ENCODE measurements at places on chromosomes 7 and 10.

DNA sequence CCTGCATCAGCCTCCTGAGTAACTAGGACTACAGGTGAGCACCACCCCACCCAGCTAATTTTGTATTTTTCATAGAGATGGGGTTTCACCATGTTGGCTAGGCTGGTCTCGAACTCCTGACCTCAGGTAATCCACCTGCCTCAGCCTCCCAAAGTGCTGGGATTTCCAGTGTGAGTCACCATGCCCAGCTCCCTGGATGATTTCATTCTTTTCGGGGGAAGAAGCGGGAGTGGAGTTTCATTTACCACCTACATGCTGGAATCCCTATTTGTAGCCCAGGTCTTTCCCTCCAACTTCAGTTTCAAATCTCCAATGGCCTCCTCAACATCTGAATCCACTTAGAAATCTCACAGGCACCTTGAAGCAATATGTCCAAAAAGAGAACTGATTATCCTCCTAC lies 2.9 kb upstream of the BTRC start:
- no peak for DNase-seq

DNA sequence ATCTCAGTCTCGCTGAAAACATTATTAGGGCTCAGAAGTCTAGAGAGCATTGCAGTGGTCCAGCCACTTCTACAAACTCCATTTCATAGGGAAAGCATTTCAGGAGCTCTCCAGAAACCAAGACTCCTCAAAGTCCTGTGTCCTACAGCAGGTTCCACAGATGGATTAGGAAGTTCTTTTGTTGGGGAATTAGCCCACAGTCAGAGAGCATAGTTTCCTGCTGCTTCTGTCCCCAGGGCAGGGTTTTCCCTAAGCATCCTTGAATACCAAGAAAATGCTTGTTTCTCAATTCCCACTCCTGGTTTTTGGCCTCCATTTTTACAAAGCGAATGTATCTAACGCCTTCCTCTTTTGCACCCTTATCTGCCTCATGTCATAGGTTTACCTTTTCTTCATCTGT lies 235.9 kb upstream of the PODXL start:
- no peak for DNase-seq

DNA sequence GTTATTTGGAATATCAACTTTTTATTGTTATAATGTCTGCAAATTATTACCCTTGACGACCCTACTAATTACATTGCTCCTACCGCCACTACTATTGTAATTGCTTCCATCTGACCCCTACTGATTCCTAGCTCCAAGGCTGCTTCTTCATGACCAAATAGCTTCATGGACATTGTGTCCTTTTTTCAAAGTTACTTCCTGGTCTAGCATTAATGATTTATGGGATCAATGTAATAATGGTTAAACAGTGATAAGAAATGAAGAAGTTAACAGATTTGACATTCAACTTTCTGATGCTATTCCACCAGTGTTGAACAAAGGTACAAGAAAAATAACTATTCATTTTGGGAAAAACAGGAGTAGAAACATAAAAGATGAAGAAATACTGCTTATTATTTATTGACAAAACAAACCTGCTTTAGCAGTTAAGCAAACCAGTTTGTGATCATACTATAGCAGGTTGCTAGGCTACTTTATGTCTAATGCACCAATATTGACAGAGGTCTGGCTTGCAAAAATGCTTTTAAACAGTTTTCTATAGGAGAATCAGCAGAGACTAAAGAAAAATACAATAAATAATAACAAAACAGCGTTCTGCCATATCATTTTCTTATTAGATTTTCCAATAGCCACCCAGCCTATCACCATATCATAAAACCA lies 125.8 kb downstream of the PCLO start:
- no peak for DNase-seq

DNA sequence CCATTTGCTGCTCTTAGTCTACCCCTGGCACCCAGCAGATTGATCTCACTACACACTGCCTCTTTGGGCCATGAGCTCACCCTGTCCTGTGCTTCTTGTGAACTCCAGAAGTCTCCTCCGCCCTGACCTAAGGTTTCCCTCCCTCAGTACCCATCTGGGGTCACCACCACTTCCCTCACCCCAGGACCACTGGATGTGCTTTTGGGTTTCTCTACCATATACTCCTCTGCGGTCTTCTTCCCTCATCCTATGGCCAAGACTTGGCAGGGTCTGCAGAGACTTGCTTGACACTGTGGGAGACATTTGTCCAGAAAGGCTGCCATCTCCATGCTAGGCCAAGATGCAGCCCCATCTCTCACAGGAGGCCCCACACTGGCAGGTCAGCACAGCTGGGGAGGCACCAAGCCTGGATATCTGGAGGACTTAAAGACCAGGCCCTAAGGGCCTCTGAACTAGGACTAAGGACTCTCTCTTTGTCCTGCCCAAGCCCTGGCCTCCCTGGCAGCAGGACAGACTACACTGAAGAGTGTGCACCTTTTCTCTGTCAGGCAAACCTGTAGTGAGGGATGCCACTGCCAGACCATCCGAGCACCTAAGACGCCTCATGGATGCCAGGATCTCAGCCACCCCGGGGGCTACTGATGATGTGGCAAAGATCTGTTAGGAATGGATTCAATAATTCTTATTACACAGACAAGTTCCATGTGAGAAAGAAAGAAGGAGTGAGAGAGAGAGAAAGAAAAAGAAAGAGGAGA lies 134.6 kb downstream of the ZNF467 start:
- no peak for DNase-seq

GRCh38 chr7:2478399-2478785 lies 2.2 kb upstream of the GRIFIN start:
- no peak for DNase-seq

- peak; percentile 95 for DNase-seq
Observed at GRCh38 chr7:25179771-25180591, 48.3 kb downstream of the NPVF start.

DNA sequence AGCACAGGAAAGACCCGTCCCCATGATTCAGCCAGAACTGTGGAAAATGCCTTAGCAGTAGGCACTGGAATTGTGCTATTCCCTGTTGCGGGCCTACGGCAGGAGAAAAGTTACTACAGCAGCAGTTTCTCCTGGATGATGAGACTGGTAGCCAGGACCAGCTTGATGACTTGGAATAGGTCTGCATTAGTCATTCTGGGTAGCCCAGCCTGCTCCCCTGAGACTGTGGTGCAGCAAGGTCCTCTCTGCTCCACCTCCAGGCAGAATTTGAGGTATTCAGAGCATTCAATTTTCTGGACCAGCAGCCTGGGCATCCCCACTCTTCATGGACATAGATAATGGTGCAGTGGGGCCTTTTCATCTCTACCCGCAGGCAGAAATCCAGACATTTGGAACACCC lies 490.0 kb downstream of the SH2D4B start:
- DNase-seq, result no peak

GRCh38 chr10:43644252-43644651 lies 4.4 kb downstream of the ZNF32 start:
- no peak for DNase-seq

- DNase-seq, result no peak
Observed at GRCh38 chr7:3240826-3241430, 60.1 kb upstream of the SDK1 start.

- DNase-seq, result no peak
Observed at GRCh38 chr10:71090801-71091200, 121.6 kb upstream of the UNC5B start.

- DNase-seq, result no peak
Observed at GRCh38 chr7:146290746-146291145, 174.1 kb downstream of the CNTNAP2 start.

GRCh38 chr10:1363446-1364121 lies 307.4 kb downstream of the WDR37 start:
- no peak for DNase-seq

- DNase-seq, result no peak
Observed at GRCh38 chr7:4472728-4473127, 209.4 kb upstream of the FOXK1 start.

GRCh38 chr7:45699015-45699309 lies 124.8 kb downstream of the ADCY1 start:
- DNase-seq, result no peak

DNA sequence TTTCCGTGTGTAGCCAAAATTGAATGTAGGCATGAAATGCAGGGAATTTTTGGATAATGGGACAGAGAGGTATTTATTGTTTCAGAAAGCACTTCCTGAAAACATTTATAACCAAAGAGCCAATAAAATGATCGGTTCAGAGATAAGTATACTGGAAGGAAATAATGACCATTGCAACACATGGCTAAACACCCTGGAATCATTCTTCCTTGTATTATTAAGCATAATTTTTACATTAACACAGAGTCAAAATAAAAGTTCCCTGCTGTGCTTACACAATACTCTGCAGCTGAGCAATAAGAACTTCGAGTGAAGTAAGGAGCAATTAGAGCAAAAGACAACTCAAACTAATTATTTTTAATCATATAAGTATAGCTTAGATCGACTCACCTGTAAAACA lies 648.3 kb downstream of the TNS3 start:
- DNase-seq, result no peak

- DNase-seq, result no peak
Observed at GRCh38 chr10:111560027-111560426, 483.2 kb downstream of the ADRA2A start.

DNA sequence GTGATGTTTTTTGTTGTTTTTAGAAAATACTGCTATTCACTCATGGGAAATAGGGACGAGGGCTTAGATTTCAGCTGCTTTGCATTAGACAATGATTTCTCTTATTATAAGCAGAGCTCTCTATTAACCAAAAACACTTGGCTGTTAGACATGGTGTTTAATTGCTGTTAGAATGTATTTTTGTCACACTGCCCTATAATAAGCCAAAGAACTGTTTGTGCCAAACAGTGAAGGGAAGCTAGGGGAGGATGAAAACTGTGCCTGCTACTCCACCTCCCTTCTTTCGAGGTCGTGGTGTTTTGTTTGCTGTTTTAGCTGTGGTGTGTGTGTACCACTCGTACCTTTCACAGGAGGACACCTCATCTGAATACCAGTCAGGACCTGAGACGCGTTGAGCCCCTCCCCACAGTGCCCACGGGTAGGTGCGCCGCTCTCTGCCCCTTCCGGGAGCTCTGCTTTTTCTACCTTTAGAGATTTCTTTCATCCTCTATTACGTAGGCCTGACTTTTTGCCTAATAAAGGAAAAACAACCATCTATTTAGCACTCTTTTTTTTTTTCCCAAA lies 57.9 kb downstream of the CUX1 start:
- DNase-seq, result no peak

DNA sequence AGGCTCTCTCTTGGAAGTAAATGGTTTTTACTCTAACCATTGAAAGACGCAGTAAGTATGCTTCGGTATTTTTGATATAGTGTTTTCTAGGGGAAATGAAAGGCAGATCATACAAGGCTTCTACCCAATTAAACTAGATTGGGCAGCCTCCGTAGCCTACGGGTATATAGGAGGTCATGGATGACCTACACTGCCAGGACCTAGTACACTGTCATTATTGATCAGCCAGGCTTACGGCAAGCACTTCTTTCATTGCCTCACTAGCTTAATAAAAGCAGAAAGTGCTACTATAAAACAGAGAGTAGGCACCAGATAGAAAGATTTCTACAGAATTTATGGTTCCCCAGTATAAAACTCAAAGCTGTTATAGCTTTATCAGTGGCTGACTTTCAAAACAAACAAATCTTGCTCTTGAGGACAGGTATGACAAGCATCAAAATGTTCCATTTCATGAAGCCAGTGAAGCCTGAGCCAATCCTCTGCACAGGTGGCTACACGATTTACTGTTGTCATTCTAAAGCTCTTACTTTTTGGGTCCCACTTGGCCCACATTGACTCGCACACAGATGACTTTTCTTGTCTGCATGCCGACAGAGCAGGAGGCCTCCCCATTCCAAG lies 358.1 kb downstream of the THSD7A start:
- no peak for DNase-seq

GRCh38 chr7:120951826-120952225 lies 1.2 kb downstream of the ING3 start:
- DNase-seq, result no peak

DNA sequence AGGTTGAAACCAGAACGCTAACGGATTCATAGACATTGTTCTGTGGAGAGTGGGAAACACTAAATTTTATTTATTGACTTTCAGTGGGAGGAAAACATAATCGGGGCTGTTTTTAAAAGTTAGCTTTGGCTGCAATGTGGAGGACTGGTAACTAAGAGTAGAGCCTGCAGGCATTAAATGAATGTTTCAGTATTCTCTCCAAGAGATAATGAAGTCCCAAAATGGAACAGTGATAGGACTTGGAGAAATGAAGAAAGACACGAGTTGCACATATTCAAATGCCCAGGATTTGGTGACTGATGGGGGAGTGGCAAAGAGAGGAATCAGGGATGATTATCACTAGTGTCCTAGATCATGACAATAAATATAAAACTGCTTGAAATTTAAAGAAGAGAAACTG lies 359.8 kb upstream of the LRRTM3 start:
- DNase-seq, result no peak

All from stimulated activated CD8-positive, alpha-beta memory T cell treated with anti-CD3 and anti-CD28 coated beads, Interleukin-2, amount 100 ng/mL, for 1 hour (primary cell).